ENCODE measurements at places on chromosomes 1 and 21.

DNA sequence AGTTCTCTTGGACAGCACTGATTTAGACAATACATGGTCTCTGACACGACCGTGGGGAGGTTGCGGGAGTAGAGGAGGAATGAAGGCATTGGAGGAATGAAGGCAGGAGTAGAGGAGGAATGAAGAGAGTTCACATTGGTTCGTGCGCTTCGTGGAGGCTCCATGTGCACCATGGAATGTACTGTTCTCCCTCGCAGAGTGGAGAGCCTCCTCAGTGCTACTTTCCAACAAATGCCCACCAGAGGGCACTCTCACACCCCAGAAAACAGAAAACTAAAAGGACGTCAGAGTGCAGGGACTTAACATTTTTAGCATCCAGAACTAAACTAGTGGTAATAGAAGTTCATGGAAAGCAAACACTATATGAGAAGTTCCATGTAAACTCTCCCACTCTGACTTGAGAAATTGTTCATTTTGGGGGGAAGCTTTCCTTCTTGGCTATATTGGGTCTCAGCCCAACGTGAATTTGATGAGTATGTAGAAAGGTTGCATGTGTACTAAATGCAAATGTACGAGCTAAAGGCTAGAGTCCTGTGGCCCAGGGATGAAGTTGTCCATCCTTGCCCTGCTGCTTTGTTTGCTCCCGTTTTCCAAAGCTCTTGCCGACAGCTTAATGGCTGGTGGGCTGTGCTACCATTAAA, 211.6 kb downstream of the LMX1A start:
- DNase-seq = peak; percentile 76

- no peak for DNase-seq
Measured at GRCh38 chr1:229894532-229894931, 172.5 kb upstream of the GALNT2 start.

GRCh38 chr1:151054971-151055547, 4.4 kb downstream of the CDC42SE1 start:
- DNase-seq = no peak

- DNase-seq = no peak
Measured at GRCh38 chr1:174800216-174800851, 199.4 kb upstream of the CACYBP start.

DNA sequence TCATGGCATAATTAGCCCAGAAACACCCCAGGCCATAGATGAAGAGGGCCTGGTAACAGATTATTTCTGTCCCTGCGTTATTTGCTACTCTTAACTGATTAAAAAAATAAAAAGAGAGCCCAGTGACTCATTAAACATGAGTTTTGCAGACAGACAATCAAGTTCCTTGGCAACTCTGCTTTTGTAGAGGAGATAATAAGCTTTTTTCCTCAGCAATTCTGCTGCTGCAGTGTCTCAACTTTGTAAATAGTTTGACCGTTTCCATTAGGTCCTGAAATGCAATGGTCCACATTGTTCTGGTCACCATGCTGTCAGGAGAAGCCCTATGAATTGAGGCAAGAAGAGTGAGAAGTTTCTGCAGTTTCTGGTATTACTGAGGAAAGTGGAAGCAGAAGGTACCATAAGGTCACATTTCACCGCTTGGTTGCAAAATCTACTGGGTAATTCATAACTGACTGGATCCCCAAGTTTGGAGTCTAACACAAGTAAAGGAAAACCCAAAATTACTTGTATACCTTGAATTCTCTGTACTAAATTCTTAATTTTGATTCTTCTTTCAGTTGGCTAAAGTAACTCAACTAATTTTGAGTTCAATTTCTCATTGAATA, 139.5 kb downstream of the ZZZ3 start:
- no peak for DNase-seq
